ENCODE measurements at places on chromosomes 2 and 18.

DNA sequence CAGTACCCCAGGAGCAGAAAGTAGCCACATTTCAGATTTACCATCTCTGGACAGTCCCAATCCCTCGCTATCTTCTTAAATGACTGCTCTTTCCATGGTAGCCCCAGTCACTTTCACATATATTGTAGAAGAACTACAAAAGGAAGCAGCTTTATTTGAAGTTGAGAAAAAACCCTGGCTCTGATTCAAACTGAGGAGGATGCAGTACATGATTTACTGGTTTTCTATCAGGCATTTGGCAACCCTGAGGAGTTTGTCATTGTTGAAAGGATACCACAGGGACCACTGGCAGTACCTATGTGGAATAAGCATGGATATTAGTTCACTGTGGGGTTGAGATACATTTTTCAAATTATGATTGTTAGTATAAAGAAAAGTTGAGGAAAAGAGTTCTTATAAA is 640.9 kb upstream of the SETBP1 start:
- no peak for DNase-seq

GRCh38 chr2:85445316-85446295 is 27.1 kb downstream of the SH2D6 start:
- no peak for DNase-seq

DNA sequence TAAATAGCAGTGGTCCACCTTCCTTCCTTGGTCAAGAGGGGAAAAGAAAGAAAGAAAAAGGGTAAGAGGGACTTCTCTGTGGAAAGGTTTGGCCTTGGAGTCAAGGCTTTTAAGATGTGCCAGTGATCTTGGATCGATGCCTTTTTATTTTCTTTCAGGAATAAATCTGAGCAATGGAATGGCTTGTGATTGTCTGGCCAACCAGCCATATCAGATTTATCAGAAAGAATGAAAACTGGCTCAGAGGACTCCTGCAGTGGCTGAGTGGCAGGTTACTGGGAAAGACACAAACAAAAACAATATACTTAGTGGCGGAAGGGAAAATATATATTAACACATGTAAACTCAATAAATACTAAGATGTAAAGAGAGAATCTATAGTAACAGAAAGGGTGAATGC is 4.3 kb downstream of the ERBB4 start:
- no peak for DNase-seq

DNA sequence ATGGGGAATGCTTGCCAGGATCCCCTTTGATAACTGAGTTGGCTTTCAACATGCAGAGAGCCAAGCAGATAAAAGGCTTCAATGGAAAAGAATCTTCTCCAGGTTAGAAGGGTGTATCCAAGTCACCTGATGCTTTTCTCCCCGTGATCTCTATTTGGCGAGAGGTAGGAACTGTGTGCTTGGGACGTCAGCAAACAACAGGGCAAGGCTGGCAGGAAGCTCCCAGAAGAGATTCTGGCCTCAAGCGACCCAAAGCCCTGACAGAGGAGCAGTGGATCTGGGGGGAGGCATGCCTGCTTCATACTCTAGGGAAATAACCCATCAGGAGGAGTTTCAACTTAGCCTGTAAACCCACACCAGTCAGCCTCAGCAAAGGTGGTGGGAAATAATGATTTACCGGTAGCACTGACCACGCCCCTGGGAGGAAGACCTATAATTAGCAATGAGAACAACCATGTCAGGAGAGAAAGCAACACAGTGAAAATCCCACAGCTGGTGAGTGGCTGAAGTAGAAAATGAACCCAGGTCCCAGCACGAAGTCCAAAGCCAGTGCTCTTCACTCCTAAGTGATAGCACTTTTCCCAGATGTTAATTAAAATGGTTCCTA is 76.3 kb upstream of the SEC11C start:
- DNase-seq = no peak

DNA sequence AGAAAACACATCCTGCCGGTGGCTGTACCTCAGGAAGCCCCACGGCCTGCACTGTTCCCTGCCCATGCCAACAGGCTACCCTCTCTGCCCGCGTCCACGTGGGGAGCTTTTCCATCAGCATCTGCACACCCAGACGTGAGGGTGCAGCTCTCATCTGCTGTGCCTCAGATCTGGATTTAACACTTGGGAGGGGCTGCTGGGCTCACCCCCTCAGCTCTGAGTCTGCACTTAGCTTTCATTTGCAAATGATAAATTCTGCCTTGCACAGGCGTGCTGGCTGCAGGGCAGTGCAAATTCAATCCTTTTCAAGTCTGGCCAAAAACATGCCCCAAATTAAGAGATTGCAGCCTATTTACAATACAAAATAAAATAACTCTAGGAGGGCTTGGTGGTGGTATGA is 245.7 kb downstream of the TWIST2 start:
- DNase-seq = no peak

- no peak for DNase-seq
Observed at GRCh38 chr2:217822296-217823252, 180.2 kb downstream of the TNS1 start.
